ENCODE measurements at places on chromosomes 3 and 15.

DNA sequence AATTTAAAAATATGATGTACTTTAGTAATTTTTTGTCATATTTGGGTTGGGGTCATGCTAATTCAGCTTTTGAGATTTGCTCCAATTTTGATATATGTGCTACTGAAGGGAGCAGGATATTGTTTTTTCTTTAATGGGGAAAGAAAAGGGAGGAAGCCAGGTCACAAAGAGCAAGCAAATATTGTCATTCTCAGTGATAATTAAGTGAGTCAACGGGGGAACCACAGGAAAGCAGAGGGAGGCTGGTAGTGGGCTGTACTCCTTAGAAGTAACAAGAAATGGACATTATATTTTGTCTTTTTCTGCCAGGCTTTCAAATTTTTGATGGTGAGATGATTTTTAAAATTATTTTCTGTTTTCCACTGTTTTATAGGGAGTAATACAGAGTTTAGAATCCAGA lies 45.6 kb upstream of the NMD3 start:
- no peak for DNase-seq

DNA sequence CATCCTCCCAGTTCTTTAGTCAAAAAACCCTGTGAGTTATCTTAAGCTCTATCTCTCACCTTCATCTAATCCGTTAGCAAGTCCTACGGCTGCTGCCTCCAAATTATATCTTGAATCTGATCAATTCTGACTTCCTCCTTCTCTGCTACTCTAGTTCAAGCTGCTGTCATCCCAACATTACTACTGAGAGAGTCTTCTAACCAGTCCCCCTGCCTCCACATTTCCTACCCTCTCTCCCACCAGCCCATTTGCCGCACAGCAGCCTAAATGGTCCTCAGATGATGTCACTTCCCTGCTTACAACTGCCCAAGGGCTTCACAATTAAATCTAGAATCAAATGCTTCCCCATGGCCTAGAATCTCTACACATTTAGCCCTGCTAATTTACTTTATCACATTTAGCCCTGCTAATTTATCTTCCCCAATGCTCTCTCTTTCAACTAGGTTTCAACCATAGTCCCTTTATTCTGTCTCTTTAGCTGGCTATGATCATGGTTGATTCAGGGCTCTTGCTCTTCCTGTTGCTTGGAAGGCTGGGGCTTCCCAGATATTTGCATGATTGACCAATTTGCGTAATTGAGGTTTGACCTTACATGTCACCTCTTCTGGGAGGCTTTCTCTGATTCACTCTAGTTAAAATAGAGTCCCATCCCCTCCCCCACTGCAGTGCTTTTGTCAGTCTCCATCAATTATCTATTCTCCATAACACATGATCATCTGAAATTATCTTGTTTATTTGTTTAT lies 11.0 kb upstream of the ARL14 start:
- DNase-seq: no peak

DNA sequence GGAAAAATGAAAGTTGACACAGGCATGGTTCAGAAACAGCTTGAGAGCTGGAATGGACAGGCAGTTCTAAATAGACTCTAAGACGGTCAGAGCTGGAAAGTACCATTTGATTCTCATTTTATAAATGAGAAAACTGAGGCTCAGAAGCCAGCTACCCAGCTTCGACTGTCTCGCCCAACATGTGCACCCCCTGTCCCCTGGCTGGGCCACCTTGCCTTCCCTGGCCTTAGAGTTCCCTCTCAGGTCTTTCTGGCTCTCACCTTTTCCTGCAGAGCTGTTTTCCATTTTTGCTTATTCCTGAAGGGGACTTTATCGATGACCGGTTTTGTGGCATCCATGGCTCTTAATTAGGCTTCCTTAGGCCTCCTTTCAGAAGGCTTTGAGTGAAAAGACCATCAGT lies 17.3 kb upstream of the DOCK3 start:
- DNase-seq: no peak

DNA sequence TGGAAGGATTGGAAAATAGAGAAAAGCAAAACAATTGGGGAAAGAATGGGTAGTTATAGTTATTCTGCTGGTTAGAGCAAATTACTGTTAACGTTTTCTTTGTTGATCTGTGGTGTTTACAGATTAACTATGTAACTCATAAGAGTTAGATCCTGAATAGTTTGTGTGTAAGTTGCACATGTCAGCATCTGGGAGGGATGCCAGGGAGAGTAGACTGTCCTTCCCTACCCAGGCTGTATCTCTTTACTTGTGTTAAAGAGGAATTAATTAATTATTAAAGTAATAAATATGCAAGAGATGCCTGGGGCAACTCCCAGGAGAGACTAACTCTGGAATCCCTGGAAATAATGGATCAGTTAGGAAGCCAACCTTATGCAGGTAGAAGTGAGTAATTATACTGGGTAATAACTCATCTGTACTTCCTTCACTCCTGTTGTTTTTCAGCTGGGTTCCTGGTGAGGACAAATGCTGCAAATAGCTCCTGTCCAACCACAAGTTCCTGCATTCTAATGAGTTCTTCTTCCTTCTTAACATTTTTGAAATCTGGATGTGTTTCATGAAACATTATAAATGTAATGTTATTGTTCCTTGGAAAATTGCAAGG lies 18.9 kb downstream of the GHRL start:
- no peak for DNase-seq

GRCh38 chr3:157856078-157856939 lies 249.9 kb downstream of the SHOX2 start:
- no peak for DNase-seq

GRCh38 chr3:137061186-137061585 lies 103.4 kb downstream of the IL20RB start:
- no peak for DNase-seq

DNA sequence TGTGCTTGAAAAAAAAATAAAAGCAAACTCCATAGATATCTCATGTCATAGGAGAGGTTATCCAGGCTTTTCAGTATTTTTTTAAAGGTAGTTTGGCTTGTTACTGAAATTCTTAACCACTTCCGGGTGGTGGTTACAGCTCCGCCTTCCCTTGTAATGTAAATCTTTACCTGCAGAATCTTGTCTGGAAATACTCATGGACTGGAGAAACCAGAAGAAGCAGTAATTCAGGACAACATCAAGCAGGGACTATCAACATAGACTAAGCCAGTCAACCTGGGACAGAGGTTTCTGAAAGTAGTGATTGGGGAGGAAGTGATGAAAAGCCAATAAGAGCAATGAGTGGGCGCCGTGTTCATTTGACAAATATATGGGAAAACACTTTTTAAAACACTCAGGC lies 78.9 kb upstream of the SKOR1 start:
- peak; percentile 10 for DNase-seq

DNA sequence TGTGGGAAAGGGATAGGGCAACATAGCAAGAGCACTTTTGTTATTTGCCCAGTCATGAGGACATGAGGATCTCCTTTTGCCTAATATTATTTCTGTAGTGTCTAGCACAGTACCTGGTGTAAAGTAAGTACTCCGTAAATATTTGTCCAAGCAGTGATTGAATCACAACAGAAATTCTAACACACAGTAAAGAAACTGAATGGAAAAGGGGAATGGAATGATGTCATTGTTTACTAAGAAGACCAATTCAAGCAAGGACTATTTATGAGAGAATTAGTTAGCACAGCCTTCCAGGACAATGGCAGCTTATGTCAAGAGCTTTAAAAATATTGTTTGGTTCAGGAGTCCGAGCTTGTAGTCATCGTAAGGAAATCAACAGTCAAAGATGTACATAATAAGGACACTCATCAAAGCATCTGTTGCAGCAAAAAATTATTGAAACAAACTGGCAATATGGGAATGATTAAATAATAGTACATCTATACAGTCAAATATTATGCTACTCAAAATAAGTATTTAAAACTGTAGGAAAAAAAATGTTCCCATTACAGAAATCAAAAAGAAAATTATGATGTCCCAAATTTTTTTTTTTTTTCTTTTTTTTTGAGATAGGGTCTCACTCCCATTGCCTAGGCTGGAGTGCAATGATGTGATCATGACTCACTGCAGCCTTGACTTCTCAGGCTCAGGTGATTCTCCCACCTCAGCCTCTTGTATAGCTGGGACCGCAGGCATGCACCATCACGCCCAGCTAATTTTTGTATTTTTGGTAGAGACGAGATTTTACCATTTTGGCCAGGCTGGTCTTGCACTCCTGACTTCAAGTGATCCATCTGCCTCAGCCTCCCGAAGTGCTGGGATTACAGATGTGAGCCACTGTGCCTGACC lies 17.9 kb downstream of the CAPN7 start:
- DNase-seq: no peak

DNA sequence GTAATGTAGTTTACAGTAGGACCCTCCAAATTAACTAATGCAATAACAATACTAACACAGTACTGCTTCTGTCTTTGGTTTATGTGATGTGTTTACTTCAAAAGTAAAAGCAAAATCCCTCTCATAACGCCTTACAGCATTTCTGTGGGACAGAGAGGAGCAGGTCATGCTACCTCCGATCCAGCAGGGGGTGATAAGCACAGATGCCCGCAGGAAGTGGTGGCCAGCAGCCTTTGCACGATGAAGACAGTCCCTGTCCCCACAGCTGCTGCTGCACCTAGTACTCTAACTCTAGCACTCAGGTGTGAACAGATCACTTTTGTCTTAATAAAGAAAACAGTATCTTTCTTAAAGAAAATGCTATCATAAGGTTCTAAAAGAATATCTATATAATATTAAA lies 38.3 kb downstream of the ANO10 start:
- peak; percentile 7 for DNase-seq

DNA sequence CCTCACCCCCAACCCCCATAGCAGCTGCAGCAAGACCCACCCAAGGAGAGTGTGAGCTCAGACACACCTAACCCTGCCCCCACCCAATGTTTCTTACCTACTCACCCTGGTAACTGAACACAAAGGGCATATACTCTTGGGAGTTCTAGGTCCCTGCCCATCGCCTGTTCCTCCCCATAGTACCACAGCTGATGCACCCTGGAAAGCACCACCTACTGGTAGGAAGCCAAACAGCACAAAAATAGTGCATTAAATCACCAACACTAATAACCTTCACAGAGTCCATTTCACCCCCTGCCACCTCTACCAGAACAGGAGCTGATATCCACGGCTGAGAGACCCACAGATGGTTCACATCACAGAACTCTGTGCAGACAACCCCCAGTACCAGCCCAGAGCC lies 245.2 kb downstream of the EFHB start:
- DNase-seq: no peak

DNA sequence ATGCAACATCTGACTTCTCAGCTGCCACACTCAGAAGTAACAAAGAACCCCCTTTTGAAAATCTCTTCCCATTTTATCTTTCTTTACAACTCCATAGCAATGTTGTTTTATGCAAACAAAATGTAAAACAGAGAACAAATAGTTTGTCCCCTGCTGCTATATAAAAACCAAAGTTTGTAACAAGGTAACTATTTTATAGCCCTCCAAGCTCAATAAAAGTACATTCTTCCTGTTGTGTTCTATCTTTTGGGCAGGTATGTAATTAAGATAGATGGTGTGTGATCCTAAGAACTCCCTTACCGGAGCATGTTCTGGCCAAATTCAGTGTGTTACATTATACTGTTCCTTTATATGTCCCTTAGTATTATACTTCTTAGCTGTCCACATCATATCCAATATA lies 12.6 kb upstream of the CGNL1 start:
- no peak for DNase-seq

DNA sequence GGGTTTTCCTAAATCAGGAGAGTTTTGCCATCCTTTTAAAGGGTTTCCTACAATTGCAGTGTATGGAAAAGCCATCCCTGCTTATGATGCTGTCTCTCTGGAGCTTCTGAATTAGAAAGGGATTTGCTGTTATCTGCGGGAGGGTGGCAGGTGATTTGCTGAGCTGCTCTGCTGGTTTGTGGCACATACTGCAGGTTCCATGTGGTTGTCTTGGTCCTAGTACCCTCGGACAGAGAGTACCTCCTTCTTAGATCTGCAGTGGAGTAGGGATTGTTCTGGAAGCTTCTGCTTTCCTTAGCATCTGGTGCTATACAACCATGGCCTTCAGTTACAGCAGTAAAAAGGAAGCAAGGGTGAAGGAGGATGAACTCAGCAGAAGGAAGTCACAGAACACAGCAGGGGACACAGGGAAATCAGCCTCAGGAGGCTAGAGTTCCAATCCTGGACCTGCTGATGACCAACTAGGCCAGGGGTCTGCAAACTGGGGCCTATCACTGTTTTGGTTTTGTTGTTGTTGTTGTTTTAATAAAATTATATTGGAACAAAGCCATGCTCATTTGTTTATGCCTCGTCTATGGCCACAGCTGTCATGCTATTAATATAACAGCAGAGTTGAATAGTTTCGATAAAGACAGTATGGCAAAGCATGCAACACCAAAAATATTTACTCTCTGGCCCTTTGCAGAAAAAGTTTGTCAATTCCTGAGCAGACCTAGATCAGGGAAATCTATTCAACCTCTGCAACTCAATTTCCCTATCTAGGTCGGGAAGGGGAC lies 39.5 kb downstream of the STARD5 start:
- no peak for DNase-seq

- DNase-seq: no peak
Measured at GRCh38 chr15:58724466-58724865, 25.0 kb downstream of the ADAM10 start.

DNA sequence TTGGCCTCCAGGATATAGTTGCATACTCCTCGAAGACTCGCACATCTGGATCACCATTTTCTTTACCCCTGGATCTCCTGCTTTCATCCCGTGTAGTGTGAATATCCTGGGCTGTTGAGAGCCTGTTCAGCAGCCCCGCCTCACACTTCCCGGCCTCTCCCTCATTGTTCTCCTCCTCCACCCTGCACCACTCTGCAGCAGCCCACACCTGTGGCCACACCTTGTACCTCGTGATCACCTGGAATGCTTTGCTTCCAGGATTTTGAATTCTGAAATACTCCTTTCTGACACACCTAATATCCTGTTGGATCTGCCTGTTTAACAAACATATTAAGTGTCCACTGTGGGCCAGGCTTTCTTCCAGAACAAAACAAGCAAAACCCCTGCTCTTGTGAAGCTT lies 14.4 kb downstream of the ABHD17C start:
- DNase-seq: no peak

DNA sequence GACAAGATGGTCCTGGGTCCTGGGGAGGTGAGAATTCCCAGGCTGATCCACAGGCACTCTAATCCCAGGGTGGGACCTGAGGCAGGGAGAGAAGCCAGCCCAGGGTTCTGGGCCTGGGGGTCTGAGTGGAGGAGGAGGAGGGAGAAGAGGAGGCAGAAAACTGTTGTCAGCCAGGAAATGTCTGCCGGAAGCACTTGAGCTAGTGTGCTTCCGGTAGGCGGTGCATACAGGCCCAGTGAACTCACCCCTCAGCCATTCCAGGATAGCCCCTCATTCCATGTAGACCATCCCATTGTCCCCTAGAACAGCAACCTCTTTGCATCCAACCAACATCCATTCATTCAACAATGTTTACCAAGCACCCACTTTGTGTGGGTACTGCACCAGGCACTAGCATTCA lies 47.9 kb upstream of the LCTL start:
- DNase-seq: no peak

- DNase-seq: no peak
Measured at GRCh38 chr3:8972639-8973038, 9.4 kb upstream of the RAD18 start.
